Iris pigment epithelial cell (primary cell): ENCODE measurements at places on chromosomes 4 and X.

DNA sequence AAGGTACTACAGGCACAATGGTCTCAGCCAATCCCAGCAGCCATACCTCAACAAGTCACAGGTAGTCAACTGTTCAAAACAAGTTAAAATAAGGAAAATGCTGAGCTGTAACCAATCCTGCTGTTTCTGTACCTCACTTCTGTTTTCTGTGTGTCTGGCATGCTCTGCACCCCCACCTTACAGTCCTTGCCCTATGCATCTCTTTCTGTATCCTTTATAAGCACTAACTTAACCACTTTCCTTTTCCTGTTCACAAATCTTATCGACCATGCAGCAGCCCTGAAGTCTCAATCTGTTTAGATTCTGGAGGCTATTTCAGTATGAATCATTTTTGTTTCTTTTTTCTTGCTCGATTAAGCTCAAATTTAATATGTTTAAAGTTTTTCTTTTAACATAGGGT lies 12.5 kb upstream of the FAM13A start:
- DNase-seq, result no peak

DNA sequence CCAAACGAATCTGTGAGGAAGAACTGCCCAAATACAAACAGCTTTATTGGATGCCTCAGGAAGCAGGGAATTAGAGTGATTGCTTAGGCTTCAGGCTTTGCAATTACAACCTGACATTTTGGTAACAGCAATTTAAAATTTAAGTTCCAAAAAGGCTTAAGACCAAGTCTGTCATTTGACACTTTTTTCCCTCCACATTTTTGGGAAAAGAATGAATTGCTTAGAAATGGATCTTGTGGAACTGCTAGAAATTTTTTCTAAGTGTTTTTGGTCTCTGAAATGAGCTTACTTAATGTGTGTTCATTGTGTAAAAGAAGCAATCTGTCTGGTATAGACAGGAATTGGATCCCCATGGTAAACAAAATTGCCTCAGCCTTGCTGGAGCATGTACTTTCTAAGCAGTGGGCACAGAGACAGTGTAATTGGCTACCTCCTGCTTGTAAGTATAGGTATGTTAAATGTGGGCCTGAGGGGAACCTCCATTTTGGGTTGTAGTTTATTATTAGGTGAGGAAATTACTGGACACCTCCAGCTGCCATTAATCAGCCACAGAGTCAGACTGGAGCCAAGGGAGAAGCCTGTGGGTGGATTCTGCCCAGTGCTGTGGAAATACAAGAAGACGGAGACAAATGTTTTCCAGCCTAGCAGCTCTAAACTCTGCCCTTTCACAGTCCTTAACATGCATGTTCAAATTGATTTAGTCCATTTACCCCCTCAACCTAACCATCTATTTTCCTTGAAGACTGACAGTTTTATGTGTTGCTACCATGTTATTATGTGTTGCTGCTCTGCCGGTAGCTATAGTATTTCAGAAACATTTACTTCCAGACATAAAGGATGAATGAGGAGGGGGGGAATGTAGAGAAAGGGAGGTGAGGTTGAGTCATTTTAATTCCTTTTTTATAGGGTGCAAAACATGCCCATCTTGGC lies 473.0 kb downstream of the SPRY1 start:
- no peak for DNase-seq

- DNase-seq, result no peak
These were observed 6.2 kb downstream of the CACNA1F start for GRCh38 chrX:49226946-49227345.

- no peak for DNase-seq
These were observed 40.0 kb downstream of the NELFA start for GRCh38 chr4:1968686-1969295.

DNA sequence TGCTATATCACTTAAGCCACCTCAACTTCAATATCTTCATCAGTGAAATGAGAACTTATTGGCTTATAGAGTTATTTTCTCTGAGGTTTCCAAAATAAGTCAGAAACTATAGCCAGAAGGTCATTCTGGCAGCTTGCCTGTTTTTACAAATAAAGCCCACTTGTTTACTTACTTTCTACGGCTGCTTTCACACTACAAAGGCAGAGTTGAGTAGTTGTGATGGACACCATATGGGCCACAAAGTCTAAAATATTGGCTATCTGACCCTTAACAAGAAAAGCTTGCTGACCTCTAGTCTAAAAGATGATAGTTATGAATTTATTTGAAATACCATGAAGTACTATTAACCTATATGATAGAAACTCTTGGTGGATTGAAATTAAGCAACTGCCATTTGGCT lies 67.3 kb upstream of the ATOH1 start:
- no peak for DNase-seq

GRCh38 chr4:17544205-17544604 lies 29.2 kb downstream of the CLRN2 start:
- DNase-seq, result peak; percentile 42

DNA sequence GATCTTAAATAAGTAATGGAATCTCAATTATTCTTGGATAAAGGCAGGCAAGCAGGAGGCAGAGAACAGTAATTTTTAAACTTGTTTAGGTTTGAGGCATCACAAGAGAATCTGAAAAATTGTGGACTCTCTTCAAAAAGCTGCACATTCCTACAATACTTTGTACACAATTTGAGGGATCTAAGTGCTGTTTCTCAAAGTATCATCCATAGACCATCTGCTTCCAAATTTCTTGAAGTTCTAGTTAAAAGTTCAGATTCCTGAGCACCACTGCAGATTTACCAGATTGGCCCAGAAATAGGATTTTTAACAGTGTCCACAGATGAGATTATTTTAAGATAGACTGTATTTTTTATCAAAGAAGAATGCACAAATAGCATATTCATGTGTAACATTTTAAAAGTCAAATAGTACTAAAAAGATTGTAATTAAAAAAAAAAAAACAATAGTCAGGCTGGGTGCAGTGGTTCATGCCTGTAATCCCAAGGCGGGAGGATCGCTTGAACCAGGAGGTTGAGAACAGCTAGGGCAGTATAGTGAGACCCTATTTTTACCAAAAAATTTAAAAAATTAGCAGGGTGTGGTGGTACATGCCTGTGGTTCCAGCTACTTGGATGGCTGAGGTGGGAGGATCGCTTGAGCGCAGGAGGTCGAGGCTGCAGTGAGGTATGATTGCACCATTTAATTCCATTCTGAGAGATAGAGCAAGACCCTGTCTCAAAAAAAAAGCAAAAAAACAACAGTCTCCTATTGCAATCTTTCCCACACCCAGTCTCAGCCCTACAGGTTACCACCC lies 14.2 kb upstream of the FNIP2 start:
- DNase-seq, result peak; percentile 59

DNA sequence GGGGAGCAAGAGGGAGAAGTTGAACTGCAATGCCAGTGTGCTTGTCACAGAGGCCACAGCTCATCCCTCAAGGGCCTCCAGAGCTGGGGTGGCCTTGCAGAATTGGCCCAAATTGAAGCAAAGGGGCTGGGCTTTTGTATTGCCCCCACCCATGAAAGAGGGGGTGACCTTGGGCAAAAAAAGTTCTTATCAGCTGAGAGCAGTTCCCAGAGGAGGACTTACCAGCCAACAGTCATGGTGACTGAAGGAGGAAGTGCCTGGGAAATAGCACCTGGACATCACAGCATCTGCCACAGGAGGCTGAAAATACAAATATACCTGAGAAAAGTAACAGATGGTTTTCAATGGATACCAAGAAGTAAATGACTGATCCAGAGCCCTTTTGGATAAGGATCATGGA lies 262.4 kb downstream of the MID1IP1 start:
- no peak for DNase-seq

- peak; percentile 80 for DNase-seq
These were observed 30.0 kb upstream of the ANXA5 start for GRCh38 chr4:121726642-121727268.
